ENCODE measurements at places on chromosomes 2 and 18.
A peak's percentile ranks its signal among the peaks of the same experiment; 100 is the strongest.

- DNase-seq = no peak
Measured at GRCh38 chr2:127604986-127605385, 41.0 kb upstream of the GPR17 start.

DNA sequence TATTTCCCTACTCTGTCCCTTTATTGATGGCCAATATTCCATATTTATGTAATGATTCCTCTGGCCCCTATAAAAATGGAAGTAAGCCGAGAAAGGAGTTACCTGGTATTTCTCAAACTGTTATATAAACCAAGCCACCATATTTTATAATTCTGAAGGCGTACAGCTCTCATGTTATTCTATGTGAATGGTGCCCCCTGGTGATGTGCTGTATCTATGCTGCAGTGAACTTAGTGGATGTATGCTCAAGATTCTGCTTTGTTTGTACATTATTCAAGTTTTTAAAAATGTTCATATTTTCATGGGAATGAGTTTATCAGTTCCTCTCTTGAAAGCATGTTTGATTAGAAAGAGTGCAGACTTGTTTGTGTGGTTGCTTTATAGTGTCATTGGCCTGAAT lies 194.5 kb upstream of the LRRTM1 start:
- no peak for DNase-seq

GRCh38 chr2:229160180-229160579 lies 110.9 kb downstream of the PID1 start:
- no peak for DNase-seq

DNA sequence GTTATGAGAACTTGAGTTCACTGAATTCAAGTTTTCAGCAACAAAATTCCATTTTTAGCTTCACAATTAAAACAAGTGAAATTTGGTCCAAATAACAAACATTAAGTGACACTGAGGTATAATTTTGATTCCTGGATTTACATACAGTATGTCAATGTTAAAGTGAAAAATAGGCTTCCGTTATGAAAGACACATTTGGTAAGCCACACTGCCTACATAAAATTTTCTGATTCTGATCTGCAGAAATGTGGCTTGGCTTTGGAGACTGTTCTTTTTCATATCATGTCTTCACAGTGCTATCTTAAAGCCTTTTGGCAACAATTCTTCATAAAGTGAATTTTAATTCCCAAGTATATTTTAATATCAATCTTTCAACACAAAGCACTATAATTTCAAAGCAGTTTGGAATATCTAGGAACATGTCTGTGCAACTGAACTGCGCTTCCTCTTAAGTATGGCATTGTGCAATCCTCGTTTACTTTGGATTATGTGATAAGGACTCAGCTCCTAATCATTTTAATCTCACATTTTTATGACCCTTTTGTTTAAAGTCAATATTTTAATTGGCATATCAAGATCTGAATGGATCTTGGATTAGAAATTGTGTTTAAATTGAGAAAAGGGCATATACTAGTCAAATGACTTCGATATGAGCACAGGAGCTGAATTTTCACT lies 60.0 kb downstream of the RBMS1 start:
- DNase-seq = peak; percentile 39

- no peak for DNase-seq
Measured at GRCh38 chr18:6598657-6599056, 130.9 kb upstream of the ARHGAP28 start.

GRCh38 chr2:8115456-8115855 lies 566.4 kb upstream of the ID2 start:
- DNase-seq = peak; percentile 54

DNA sequence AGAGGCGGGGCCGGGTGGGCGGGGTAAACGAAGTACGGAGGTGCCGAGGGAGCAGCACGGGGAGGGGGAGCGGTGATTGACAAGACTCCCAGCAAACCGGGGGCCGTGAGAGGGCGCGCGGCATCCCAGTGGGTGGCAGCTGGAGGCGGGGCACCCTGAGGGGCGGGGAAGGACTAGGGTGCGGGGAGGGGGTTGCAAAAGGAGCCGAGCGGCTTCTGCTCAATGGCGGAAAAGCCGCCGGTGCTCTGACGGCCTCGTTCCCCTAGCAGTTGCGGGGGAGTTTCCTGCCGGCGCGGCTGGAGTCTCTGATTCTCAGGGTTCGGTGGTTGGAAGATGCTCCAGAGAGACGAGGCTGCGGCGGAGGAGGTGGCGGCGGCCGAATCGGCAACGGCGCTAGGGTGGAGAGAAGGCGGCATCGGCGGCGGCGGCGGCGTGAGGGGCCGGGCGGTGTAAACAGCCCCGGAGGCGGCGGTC lies at the start of gene PPM1B:
PPM1B (plus strand) TSS at position 195 of the 474 bp plus-strand sequence. CDS start 32,325 bp downstream, outside the sequence.
- peak; percentile 99 for DNase-seq

DNA sequence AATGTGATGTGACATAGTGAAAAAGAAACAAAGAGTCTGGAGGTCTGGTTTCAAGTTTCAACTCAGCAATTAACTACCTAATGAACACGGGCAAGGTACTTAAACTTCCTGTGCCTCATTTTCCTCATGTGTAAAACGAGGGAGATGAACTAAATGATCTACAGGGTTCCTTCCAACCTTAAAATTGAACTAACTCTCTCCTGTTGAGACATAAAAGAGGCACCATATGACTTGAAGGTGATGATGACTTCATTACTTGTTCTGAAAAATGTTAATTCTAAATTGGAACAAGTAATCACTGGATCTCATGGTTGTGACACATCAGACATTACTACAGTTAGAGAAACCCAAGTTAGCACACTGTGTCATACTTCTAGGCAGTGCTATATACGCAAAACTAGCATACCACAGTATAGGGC lies 8.9 kb upstream of the REL start:
- DNase-seq = peak; percentile 83

DNA sequence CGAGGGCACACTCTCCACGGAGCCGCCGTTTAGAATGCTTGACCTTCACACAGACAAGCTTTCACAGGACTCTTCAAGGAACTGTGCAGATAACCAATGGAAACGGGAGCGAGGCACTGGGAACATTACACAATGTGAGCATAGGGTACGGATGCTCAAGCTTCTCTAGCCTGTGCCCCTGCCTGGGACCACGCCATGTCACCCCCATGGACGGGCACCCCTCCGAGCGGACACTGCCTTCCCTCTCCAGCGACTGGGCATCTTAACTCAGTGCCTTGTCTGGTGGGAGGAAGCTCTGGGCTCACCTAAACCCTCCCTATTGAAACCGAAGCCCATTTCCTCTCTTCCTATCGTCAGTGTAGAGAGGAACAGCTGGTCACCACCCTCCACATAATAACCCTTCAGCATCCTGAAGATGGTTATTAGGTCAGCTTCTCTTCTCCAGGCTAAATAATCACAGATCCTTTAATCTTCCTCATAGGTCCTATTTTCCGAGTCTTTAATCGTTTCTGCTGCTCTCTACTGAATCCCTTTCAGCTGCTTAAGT lies 626.7 kb downstream of the GALR1 start:
- no peak for DNase-seq

DNA sequence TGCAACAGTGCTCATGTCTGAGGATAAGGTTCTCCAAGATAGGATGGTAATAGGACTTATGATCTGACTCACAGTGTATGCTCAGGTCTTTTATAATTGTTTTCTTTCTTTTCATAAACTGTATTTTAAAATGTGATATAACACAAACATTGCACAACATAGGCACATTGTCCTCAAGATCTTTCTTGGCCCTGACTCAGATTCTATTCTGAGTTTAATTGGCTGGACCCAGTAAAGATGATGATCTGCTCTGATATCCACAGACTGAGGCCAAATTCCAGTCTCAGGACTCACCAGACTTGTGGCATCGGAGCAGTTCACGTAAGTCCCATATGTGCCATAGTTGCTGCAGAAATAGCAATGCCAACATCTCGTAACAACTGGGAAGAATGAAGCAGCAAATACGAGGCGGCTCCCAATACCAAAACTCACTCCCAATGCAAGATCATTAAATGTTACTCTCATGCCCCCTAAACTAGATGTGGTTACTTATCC lies 448.9 kb upstream of the SLC14A2 start:
- DNase-seq = no peak

- DNase-seq = no peak
Measured at GRCh38 chr2:180695586-180696401, 284.6 kb upstream of the UBE2E3 start.

GRCh38 chr18:199214-199613 lies 40.9 kb downstream of the USP14 start:
- no peak for DNase-seq

All from suppressor macrophage treated with lipopolysaccharide for 1 hour (primary cell).